GM23338 (cell line): ENCODE measurements at places on chromosomes 3 and 15.

DNA sequence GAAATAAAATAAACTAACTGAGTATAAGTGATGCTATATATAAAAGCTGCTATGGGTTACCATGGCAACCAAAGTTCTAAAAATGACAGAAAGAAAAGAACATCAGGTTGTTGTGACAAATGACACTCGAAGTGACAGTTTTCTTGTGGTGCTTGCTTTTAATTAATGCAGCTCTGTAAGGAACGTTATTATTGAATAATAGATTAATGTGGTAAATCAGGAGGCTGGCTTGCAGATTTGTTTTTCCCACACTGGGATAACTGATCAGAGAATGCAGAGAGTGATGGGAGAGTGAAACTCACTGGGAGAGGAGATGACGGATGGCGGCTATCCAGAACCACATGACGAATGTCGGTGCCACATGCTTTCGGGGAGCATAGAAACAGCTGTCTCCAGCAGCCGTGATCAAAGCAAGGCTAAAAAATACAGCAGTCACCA, 207.0 kb upstream of the ATP10A start:
- no peak for DNase-seq

DNA sequence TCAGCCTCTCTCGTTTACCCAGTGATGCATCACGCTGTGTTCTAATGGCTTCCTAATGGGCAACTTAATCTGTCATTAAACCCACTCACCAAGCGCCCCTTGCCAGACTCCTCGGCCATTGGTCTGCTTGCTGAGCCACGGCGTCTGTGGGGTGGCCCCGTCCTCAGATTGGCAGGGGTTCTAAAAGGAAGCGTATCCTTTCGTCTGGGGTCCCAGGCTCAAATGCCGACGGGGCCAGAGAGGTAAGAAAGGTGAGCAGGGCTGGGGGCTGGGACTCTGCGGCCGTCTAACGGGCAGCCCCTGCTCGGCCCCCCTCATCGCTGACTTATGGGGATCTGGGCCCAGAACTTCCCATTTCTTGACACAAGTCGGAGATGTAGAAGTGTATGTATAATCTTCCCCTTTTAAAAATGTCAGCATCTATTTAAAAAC, 315.1 kb upstream of the PROK2 start:
- peak; percentile 60 for DNase-seq

- DNase-seq: no peak
Observed at GRCh38 chr3:36060950-36061349, 319.4 kb upstream of the STAC start.

DNA sequence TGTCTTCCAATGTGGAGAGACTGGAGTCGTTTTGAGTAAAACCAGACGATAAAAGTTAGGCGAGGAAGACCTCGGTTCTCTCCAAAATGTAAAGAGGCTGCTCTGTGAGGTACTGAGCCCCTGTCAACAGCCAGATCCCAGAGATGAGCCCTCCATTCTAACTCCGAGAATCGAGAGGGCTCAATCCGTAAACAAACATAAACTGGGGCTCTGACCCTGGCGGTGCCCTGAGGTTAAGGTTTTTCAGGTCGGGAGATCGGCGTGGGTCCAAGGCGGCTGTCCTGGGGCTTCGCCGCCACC, 417 bp downstream of the TBCCD1 start:
- no peak for DNase-seq

- DNase-seq: no peak
Observed at GRCh38 chr15:51191072-51191670, 96.5 kb upstream of the TNFAIP8L3 start.

DNA sequence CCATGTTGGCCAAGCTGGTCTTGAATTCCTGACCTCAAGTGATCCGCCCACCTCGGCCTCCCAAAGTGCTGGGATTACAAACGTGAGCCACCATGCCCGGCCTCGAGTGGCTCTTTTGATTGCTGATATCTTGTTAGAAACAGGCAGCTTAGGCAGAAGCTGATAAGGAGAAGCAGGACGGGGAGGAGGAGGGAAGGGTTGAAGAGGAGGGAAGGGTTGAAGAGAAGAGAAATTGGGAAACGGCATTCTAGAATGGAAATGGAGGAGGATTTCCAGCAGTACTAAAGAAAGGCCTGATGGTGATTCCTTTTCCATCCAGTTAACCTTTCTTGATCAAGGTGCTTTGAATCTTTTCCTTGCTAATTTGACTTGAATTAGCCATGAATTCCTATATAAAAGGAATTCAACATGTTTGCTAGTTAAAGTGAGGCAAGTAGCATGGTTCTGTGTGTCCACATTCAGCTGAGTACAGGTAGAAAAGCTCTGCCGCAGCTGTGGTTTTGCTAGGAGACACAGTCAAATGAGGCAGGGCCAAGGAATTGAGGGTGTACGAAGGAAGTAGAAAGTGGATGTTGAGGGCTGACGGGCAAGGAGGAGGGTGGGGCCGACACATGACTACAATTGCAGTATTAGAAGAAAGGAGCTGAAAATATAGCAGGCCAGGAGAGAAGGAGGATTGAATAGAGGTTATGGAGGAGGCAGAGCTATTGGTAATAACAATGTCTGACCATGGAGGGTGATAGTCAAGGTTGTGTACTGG, 27.2 kb upstream of the ATP1B3 start:
- no peak for DNase-seq

DNA sequence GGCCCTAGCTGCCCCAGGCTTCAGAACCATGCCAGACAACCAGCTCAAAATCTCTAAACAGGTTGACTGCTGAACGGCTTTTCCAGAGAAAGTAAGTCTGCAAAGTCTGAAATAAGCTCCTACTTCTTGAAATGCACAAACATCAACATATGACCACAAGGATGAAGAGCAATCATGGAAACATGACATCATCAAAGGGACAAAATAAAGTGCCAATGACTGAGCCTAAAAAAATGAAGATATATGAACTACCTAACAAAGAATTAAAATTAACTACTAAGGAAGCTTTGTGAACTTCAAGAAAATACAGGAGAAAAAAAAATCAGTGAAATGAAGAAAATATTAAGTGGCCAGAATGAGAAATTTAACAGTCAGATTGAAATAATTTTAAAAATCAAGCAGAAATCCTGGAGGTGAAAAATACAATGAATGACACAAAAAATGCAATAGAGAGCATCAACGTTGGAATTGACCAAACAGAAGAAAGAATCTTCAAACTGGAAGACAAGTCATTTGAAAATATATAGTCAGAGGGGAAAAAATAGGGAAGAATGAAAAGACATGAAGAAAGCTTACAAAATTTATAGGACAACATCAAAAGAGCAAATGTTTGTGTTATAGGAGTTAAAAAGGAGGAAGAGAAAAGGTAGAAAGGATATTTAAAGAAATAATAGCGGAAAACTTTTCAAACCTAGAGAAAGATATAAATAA, 364.2 kb downstream of the OCA2 start:
- no peak for DNase-seq

DNA sequence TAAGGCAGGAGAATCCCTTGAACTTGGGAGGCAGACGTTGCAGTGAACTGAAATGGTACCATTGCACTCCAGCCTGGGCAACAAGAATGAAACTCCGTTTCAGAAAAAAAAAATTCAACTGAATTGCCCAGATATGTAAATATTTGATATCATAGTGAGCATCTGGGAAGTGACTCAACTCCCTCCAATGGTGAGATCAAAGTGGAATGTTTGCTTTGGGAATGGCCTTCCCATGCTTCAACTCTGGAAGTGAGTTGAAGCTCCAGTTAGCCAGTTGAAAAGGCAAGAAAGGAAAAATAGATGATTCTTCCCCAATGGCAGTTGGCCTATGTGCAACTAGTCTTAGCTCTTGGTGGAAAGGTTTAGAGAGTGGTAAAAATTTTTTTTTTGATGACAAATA, 131.6 kb upstream of the CMC1 start:
- DNase-seq: no peak

DNA sequence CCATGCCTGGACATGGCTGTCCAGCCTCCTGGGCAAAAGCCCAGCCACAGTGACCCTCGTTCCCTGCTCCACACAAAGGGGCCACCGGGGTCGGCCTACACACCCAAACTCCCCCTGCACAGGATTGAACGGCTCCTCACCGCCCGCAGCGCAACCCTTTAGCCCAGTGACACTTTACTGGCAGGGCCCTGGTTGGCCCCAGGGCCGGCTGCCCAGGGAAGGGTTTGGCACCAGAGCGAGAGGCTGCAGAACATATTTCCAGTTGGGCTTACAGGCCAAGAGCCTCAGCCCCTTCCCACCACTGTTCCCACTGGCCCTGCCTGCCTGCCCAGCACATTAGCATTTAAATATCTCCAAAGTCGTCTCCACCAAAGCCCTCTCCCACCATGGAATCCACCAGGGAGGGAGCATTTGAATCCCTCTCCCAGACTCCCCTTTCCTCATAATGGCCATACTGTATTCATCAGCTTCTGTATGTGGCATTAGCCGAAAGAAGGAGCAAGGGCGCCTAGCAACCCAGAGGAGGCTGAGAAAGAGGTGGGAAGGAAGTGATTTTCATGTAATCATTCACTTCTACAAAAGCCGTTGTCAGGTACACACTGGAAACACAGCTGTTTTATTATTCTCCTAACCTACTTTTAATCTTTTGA, 85.4 kb downstream of the SLC6A11 start:
- no peak for DNase-seq

- no peak for DNase-seq
Observed at GRCh38 chr15:70995383-70995970, 102.9 kb downstream of the LRRC49 start.

DNA sequence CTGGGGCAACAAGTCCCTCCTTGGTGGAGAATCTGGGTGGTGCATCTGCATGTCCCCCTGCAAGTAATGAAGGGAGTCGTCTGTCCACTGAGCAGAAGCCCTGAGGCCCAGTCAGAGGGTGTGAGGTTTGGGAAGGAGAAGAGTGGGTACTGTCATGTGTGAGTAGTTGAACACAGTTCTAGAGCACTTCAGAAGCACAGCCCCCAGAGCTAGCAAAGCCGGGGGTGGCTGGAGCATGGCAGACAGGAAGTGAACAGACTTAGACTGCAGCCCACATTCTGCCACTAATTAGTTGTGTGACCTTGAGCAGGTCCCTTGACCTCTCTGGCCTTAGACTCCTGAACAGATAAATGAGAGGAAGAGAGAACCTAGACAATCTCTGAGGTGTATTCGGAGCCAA, 207.6 kb downstream of the UACA start:
- no peak for DNase-seq

GRCh38 chr3:184786280-184786941, 25.6 kb upstream of the VPS8 start:
- no peak for DNase-seq

GRCh38 chr3:169827712-169828111, 15.0 kb upstream of the LRRC34 start:
- no peak for DNase-seq

DNA sequence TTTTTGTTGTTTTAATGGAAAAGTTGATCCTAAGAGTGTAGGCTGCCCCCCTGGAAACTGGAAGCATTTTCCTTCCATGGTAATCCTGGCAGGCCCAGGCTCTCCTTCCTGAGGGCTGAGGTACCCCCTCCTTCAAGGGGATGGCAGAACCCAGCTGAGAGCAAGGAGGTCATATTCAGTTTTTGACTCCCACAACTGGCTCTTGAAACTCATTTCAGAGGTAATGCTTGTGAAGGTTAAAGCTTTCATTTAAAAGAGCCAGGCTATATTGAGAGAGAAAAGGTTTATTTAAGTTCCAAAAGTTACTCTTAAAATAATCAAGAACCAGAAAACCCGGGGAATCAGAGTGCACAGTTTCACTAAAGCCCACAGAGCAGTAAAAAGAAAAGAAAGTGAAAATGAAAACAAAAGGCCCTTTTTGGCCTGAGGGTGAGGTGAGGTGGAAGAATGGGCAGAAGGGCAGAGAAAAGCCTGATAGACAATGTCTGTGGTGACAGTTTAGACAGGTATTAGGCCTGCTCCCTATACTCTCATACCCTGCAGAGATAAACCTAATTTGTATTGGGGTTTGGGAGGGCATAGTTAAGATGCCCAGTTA, 47.0 kb upstream of the RBP1 start:
- DNase-seq: no peak
